Vein endothelial cell (primary cell): ENCODE measurements at places on chromosomes 4 and X. TPM values are rescaled to one million over a fixed set of nuclear protein-coding genes. Genes with fewer than 3 reads are reported as not detected.

ADAMTS3 gene
- total RNA-seq, result 1.6 and 1.7 TPM in 2 replicates

VCX3A gene
- total RNA-seq, result not detected in 2 replicates

MAGEA10 gene
- total RNA-seq, result not detected in 2 replicates

MSX1 gene
- total RNA-seq, result 4.2 and 5.4 TPM in 2 replicates

ADH7 gene
- total RNA-seq, result not detected in 2 replicates
